ENCODE measurements at places on chromosomes 4 and X.

- DNase-seq: peak; percentile 6
These were observed 1263.6 kb downstream of the C4orf33 start for GRCh38 chr4:130359542-130359941.

DNA sequence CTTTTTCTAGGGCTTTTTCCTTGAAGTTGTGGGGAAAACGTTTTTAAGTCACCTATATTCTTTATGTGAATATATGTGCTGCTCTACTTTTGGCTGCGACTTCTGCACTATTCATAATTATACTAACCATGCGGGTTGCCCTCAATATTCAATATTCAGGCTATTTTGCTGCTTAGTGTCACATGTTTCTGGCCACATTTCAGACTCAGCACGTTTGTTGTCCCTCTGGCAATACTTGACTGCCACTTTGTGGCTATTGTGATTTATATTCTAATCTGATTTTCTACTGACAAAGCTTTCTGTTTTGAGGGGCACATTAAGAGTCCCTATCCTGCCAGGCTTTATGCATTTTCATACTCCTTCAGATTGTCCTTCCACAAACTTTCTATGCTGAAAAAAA is 63.9 kb upstream of the CT45A1 start:
- DNase-seq: no peak

GRCh38 chrX:28133763-28134162 is 152.5 kb upstream of the DCAF8L1 start:
- DNase-seq: no peak

DNA sequence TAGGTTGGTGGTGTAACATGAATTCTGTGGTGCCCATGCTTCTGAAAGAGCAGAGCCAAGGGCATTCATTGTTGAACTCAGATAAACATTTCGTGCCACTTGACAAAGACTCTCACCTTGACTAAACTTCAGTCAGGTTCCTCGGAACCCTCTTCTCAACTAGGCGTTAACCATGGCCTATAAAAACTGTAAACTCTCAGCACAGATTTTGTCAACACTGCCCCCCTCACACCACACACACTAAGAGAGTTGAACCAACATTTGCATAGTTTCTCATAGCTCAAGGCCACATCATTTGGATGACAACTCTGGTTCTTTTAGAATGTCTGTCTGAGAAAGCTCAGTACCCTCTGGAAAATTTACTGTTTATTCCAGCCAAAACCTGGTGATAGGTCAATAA is 28.1 kb downstream of the CASP6 start:
- no peak for DNase-seq

DNA sequence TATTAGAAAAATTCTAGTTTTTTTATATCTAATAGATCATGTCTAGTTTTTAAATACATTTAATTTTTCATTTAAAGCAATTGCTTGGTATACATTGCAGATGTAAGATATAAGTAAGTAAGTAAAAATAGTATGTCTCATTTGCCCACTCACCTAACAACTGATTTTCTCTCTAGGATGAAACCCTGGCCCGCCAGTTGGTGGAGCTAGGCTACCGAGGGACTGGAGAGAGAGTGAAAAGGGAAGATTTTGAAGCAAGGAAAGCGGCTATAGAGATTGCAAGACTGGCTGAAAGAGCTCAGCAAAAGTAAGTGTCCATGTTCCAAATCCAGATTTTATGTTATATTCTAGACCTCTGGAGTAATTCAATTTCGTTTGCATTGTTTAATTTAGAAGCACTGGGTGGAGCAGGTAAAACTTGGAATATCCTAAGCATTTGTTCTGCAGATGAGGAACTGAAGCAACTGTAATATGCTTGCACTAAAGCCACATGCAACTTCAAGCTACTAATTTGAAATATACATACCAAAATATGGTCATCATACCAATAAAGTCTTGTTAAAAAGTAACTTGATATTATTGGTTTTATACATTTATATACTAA is 27.1 kb downstream of the CFAP299 start:
- peak; percentile 4 for DNase-seq

GRCh38 chr4:5137927-5138326 is 86.6 kb downstream of the STK32B start:
- DNase-seq: no peak

- DNase-seq: no peak
These were observed 333.8 kb upstream of the GRIA3 start for GRCh38 chrX:122850326-122850725.

DNA sequence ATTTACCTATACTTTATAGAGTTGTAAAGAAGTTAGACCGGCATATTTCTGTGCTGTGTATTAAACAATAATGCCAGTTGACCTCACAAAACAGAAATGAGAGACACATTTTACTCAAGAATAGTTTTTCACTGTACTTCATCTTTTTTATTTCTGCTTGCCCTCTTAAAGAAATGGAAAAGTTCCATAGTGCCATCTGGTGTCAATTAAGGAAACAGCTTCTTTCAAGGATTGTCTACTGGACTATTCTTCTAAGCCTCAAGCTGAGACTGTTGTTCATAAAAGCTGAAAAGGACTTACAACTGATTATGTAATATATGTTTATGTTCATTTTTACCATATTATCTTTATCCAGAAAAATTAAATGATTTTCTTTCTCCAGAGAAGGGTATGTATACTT is 1523.7 kb downstream of the ARAP2 start:
- peak; percentile 27 for DNase-seq

DNA sequence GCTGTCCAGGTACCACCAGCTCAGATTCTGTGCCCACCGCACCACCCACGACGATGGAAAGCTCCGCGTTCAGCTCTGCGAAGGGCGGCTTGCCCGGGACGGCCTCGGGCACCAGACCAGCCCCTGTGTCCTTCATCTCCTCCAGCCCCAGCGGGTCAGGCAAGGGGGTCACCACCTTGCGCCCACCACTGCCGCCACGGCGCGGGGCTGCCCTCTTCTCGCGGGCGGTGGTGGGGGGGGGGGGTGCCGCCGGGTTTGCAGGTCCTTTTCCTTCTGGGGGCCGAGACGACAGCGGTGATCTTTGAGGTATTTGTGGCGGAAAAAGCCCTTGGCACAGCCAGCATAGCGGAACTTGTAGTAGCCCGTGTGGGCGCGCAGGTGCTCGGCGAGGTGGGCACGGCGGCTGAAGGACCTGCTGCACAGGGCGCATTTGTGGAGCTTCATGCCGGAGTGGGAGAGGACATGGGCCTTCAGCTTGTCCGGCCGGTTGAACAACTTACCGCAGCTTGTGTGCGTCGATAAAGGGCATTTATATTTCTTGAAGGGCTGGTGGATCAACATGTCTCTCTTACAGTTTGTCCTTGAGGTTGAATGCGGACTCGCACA is 50.9 kb downstream of the CFAP299 start:
- DNase-seq: no peak

DNA sequence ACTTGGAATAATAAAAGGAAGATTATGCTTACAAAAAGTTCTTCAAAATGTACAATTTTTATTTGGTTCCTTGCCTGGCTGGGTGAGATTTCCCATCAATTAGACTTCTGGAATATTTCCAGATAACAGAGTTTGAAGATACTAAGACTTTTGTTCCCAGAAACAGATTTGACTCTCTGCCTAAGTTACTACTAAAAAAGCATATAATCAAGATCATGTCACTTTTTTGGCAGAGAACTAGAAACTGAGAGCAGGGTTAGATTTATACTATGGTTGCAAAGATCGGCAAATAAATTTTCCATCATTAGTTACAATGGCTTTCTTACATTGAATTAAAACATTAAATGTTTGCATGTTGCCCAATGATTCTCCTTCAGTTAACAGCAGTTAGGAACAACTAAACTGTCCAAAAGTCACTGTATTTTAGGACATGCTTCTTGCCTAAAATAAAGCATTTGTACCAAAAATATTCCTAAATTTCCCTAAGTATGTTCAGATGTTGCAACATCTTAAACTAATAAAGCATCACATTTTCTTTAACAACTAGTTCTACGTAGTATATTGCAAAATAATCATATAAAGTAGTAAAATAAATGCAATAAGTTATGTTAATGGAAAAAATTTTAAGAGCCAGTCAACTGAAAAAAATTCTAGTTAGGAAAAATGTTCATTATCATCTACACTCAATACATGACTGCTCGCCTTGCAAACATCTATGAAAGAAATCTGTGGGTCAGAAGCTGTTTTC is 73.0 kb downstream of the SEC24D start:
- no peak for DNase-seq

DNA sequence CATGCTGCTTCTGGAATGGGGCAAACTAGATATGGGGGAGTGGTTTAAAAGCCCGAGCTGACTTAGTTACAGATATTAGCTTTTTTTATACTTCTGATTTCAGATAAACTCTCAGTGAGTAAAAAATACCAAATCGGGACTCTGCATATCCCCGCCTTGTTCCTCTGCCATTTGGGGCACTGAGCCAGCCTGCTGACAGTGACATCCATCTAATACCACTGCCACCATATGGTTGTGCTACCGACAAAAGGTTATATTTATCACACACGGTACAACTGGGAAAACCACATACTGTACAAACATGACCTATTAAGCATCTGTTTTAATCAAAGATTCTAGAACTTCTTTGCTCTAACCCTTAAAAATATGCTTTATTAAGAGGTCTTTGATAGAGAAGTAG is 78.7 kb downstream of the GALNT7 start:
- no peak for DNase-seq
